ENCODE measurements at places on chromosomes 6 and 20.
A peak's percentile ranks its signal among the peaks of the same experiment; 100 is the strongest.

DNA sequence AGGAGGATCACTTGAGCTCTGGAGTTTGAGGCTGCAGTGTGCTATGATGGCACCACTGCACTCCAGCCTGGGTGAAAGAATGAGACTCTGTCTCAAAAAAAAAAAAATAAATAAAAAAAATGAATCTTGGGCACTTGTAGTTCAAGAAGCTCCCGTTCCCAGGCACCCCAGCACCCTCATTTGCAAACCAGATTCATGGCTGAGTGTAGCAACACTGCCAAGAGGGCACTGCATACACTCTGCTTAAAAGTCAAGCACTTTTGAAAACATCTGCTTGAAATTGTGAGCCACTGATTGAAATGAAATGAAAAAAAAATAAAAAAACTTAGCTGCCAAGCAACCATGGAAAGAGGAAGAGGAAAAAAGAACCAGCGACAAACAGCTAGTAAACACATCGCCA, 124.7 kb upstream of the SASH1 start:
- DNase-seq: peak; percentile 17

- peak; percentile 32 for DNase-seq
Observed at GRCh38 chr6:70527071-70527737, 39.5 kb upstream of the SDHAF4 start.

DNA sequence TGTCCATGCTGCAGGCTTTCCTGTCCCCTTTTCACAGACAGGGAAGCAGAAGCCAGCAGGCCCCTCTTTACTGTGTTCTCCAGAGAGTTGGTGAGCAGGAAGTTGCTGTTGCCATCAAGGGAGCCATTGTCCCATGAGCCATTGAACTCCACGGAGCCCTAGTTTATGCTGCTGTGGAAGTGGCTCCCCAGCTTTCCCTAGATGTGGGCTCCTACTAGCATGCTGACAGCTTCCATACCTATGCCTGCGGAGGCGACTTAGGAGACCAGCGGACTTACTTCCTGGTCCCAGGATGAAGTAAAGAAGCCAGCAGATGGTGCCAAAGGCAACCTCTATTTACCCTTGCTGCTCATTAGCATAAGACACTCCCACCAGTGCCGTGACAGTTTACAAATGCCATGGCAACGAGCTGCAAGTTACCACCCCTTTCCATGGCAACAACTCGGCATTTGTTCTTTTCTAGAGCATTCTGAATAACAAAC, 30.8 kb upstream of the FKBP1A start:
- peak; percentile 53 for DNase-seq

GRCh38 chr6:30826961-30827342, 57.4 kb upstream of the DDR1 start:
- no peak for DNase-seq

DNA sequence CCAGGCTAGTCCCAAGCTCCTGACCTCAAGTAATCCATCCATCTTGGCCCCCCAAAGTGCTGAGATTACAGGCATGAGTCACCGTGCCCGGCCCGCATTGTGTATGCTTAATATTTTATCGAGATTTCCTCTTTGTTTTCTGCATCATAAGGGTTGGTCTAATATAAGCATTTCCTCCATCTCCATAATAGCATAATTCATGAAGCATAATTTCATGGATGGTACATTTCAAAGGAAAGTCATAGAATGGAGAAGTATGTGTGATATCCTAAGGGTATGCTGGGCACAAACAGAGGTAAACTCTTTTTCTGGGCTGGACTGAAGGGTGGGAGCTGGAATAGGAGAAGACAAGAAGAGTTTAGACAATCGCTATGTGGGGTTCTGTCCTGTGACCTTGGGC, 17.5 kb upstream of the TIAM2 start:
- DNase-seq: no peak

- DNase-seq: peak; percentile 41
Observed at GRCh38 chr20:8132484-8133309, 631 bp downstream of the PLCB1 start.

All from AG10803 (cell line).